ENCODE measurements at places on chromosomes 12 and 14.

DNA sequence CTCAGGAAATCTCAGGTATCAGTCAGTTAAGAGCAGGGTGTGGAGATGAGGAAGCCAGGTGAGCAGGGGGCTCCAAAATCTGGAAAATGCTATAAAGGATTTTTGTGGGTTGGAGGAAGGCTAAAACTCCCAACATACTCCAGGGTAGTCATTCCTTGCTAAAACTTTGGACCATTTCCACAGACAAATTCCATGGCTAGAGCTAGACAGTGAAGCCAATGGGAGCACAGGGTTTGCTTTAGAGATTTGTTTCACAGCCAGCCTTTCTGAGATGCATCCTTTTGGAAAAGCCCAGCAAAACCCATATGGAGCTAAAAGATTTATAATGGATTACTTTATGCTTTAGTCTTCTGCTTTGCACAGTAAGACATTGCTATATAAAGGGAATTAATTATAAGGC is 146.5 kb downstream of the SAMD4A start:
- no peak for DNase-seq

DNA sequence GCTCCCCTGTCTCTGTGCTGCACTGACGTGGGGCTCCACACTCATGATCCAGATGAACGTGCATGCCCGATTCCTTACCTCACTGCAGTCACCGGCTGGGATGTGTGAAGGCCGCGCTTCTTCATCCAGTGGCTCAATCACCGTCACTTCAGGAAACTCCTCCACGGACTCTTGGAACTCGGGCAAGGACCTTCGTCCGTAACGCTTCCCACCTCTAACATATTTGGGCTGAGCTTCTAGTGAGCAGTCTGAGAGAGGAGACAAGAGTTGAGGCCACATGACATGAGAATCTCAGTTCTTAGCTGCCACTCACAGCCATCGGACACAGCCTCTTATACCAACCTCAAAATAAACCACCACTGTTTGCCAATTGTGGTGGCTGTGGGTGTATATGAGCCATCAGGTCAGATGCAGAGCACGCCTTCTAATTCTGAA is 38.3 kb downstream of the NIN start:
- DNase-seq, result no peak

- DNase-seq, result no peak
These were observed 246.1 kb downstream of the SSPN start for GRCh38 chr12:26441434-26441833.

GRCh38 chr12:12992418-12993130 is 7.5 kb downstream of the HEBP1 start:
- no peak for DNase-seq

DNA sequence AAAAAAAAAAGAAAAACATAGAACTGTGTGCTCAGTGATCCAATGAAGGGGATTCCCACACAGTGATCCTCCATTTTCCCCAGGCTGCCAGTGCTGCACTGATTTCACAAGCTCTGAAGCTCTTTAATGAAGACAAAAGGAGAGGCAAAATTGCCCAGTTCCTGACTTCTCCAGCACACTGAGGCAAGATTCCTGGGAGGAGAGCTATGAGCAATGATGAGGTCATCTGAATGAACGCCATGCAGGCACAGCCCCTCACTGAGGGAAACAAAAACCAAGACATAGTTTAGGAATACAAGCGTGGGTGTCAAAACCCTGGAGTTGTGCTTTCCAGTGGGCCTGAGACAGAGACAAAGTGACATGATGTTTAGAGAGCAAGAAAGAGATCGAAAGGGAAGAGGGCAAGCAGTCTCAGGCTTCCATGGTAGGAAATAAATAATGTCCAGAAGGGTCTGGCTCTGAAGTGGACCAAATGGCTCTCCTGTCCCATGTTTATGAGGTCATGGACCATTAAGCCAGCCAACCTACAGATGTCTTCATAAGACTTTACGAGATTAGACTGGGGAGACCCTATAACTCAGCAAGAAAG is 40.9 kb upstream of the SMUG1 start:
- DNase-seq, result no peak

DNA sequence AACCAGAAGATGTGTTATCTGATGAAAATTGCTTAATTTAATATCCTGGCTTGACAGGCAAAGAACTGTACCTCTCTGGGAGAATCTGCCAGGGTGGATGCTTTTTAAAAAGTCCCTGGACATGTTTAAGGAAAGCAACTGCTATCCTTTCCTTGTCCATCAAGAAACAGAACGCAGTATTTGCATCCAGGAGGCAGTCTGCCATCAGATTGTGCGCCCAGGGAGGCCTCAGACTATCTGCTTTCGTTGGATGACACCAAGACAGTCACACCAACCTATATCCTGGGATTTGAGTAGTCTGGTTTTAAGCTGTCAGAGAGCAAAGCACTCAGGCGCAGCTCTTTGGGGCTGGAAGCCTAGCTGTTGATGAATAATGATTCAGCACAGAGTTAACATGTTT is 121.9 kb downstream of the TBX5 start:
- DNase-seq, result no peak

DNA sequence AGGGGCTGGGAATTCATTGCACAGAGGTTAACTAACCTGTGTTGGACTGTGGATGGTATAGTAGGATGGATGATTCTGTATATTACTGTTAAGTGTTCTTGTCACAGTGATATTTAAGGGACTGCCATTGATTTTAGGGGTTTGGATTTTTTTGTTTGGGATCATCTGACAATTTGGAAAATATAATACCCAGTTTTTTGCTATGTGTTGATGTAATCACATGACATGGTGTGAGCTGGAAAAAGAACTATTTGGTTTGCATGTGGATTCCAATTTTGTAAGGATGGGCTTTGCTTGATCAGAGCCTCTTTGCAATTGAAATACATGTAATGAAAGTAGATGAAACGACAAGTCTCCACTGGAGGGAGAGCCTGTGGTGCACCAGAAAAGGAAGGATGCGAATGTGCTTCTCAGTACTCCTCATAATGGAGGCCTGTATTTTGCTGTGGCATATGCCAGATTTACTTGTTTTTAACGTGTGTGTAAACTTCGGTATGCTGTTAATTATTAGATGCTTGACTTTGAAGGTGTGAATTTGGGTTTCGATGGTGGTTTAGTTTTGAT is 2.7 kb downstream of the DYRK2 start:
- DNase-seq, result no peak

- no peak for DNase-seq
These were observed 15.8 kb upstream of the PTPRR start for GRCh38 chr12:70936203-70936813.

- DNase-seq, result no peak
These were observed 25.5 kb upstream of the LMNTD1 start for GRCh38 chr12:25578411-25579143.

All from stimulated activated CD4-positive, alpha-beta T cell treated with anti-CD3 and anti-CD28 coated beads, Interleukin-1b, Interleukin-23, amount 100 ng/mL, for 1 hour (primary cell).